ENCODE measurements at places on chromosomes 2 and 18. TPM values are rescaled to one million over a fixed set of nuclear protein-coding genes. Genes with fewer than 3 reads are reported as not detected.

The ALPI gene
- total RNA-seq: not detected

The NETO1 gene
- total RNA-seq: 47.7 TPM

The LBX2 gene
- not detected for total RNA-seq

The RAX gene
- total RNA-seq: not detected

The ACVR1C gene
- total RNA-seq: 20.7 TPM

The LMAN1 gene
- 52.6 TPM for total RNA-seq

The COL4A3 gene
- 0.16 TPM for total RNA-seq

The KRTCAP3 gene
- total RNA-seq: not detected

The CPLX4 gene
- total RNA-seq: not detected

The GAL3ST2 gene
- total RNA-seq: 0.16 TPM

The ZSWIM2 gene
- total RNA-seq: 1.2 TPM

Measured in occipital lobe (tissue), 3 donors.